ENCODE measurements at places on chromosomes 6 and 20.

- no peak for DNase-seq
These were observed 1092.0 kb upstream of the MAP3K7 start for GRCh38 chr6:91678679-91679446.

DNA sequence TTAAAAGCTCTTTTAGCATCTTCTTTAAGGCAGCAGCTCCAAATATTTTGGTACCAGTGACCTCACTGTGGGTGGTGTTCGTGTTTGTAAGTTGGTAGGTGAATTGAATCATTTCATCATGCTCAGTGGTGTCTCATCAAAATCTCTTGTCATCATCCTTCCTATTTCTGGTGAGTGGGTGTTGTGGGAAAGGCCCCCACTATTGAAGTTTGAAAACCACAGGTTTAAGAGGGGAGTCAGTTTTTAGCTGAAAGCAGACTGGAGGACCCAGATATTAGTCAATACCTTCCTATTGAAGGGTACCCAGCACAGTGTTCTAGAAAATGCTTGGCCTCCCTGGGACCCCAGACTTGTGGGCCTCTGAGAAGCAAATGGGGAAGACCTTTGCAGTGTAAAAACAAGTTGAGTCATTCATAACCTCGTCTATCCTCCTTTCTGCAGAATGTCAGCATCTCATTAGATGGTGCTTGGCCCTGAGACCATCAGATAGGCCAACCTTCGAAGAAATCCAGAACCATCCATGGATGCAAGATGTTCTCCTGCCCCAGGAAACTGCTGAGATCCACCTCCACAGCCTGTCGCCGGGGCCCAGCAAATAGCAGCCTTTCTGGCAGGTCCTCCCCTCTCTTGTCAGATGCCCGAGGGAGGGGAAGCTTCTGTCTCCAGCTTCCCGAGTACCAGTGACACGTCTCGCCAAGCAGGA is 3.7 kb downstream of the PIM1 start:
- no peak for DNase-seq

- DNase-seq = peak; percentile 44
These were observed 46.3 kb downstream of the MCM8 start for GRCh38 chr20:5996765-5997164.

GRCh38 chr6:169156108-169156792 is 97.4 kb downstream of the THBS2 start:
- DNase-seq = no peak

GRCh38 chr20:23356203-23356602 is 5.6 kb downstream of the NXT1 start:
- no peak for DNase-seq

- no peak for DNase-seq
These were observed 65.4 kb downstream of the CD164 start for GRCh38 chr6:109316909-109317308.

GRCh38 chr6:143158113-143158581 is 97.5 kb downstream of the AIG1 start:
- DNase-seq = no peak

DNA sequence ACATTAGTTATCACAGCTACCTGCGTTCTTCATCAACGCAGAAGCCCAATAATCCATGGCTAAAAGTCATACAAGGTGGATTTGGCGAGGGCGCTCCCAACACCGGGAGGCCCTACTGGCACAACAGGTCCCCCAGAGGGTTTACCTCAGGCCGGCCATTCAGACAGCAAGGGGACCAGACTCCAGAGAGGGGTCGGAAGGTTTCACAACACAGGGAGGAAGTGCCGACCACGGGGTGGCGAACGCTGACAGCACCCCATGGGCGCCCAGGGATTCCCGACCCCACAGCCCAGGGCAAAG is 1515.9 kb upstream of the DEFB115 start:
- DNase-seq = no peak

DNA sequence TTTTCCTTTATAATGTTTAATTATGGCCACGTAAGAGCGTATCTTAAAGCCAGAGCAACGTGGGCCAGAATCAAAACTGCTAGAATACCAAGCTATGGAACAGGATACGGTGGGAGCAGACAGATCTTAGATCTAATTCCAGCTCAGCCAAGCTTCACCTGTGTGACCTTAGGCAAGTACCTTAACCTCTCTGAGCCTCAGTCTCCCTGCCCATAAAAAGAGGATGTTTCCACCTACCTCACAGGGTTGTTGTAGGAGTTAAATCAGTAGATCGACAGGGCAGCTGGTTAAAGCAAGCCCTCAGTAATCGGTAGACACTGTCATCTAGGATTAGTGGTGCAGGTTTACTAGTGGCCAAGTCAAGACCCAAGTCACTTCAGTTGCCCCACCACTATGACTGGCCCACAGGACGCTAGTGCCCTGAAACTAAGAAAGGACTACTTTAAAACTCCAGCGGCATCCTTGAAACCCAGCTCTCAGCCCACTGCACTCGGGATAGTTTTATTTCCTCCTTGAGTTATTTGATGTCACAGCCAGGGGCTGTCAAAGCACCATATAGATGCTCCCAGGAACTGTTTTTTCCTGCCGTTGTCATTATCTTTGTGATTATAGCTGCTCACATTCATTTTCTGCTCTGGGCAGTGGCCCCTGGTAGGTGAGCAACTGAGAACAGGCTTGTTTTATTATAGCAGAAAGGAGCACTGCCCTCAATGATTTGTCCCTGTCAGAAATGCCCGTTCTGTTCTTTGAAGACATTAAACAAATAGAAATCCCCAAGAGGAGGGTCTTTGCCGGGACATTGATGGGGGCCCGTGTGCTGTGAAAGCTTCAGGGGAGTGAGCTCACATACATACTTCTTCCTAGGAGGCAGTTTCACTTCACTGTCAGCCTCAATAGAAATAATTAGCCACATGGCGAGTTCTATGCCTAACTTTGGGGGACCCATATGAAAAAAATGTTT is 63.1 kb downstream of the ISM1 start:
- DNase-seq = no peak

- no peak for DNase-seq
These were observed 178.4 kb upstream of the SYNDIG1 start for GRCh38 chr20:24291014-24291413.

DNA sequence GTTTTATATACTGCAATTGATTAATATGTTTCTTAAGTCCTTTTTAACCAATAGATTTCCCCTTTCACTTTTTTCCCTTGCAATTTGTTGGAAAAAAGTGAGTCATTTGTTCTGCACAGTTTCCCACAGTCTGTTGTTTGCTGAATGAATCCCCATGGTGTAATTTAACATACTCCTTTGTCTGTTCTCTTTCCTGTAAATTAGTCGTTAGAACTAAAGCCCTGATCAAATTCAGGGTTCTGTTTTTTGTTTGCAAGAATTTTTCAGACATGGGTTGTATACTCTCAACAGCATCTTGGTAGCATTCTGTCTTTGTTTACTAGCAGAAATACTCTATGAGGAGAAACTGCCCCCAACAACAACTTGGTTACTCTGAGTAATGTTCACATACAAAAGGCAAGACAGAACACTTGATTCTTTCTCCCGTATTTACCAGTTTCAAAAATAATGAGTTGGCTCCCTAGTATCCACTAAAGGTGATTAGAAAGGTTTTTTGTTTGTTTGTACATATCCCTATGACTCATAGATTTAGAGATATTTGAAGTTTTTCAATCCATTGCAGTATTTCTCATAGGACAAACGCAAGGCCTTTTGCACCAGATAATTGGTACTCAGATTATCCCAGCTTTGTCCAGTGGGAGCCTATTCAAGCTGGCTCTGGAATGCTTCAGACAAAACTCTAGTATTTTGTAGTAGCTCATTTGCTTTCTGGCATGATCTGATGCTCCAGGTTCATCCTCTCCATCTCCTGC is 16.5 kb downstream of the BLOC1S5 start:
- no peak for DNase-seq

- DNase-seq = no peak
These were observed 39.0 kb downstream of the PHF3 start for GRCh38 chr6:63674635-63675034.

- no peak for DNase-seq
These were observed 25.4 kb downstream of the CHRNA4 start for GRCh38 chr20:63335711-63336110.

DNA sequence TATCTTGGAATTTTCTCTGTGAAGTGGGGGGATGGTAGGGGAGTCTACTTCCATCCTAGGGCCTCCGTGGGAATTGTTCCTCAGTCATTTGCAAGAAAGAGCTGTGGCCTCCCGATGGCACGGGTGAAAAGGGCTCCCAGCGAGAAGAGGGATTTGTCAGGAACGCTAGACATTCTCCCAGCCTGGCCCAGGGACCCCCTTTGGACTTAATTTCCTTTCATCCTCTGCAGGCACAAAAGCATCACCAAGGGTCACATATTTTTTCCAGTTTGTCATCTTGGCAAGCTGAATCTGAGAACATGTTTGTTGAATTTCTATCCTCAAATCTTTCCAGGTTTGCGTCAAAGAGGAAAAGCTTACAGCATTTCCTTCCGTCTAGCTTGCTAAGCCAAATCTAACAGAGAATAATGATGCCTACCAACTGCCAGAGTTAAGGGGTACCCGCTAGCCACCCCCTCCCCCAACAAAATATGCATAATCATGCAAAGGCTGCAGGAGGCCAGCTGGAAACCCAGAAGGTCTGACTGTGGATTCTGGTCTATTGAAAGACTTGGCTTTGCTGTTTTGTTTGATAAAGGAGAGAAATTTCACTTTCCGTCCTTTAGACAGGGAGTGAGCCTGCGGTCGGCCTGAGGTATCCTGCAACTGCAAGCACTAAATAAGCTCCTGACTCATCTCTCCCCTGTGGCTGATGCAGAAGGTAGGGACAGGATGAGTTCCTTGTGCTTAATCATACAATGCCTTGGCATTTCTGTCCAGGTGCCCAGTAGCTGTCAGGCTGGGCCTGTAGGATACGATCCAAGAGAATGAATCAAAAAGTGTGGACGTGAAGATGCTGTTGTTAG is 23.1 kb downstream of the PSMG4 start:
- DNase-seq = no peak

- DNase-seq = no peak
These were observed 9.3 kb downstream of the PREX1 start for GRCh38 chr20:48818481-48818987.

GRCh38 chr6:68838571-68838970 is 203.5 kb downstream of the ADGRB3 start:
- DNase-seq = no peak

DNA sequence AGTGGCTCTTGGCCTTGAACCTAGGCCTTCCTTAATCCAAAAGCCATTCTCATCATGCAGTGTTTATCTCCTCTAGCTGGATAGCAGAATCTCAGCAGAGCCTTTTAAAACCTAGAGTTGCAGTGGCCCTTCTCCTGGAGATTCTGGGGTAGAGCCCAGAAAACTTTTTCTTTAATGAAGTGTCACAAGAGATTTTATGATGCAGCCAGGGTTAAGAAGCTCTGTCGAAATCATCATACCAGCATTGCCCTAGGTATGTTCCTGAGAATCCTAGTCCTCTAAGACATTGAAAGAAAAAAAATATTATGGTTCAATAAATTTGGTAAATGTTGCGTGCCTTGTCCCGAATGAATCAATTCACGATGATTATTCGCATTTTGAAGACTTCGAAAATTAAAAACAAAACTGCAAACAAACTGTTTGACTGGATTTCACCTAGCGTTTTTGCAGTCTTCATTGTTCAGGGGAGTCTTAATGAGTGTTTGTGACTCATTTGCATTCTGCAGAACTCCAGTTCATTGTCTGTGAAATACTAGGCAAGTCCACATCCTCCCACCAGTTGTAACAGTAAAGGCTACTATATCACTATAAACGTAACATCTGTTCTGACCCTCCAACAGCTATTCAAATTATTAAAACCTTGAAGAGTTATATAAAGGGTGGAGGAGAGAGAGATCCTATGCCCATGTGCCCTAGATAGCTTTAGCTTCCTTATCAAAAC is 198.6 kb downstream of the UST start:
- DNase-seq = no peak

DNA sequence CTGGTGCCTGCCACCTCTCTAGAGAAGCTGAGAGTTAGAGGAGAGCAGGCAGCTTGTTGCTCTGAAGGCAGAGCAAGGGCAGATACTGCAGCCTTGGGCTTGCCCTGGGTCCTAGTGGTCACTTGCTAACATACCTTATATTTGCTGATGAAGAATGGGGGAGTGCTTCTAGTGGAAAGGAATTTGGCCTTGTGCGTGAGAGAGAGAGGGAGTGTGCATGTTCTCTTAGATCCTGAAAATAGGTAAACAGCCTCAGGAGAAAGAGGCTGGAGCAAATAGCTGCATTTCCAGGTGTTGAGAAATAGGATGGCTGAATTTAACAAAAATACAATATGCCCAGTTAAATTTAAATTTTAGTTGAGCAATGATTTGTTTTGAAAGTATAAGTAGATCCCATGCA is 724.5 kb upstream of the FLRT3 start:
- DNase-seq = no peak

DNA sequence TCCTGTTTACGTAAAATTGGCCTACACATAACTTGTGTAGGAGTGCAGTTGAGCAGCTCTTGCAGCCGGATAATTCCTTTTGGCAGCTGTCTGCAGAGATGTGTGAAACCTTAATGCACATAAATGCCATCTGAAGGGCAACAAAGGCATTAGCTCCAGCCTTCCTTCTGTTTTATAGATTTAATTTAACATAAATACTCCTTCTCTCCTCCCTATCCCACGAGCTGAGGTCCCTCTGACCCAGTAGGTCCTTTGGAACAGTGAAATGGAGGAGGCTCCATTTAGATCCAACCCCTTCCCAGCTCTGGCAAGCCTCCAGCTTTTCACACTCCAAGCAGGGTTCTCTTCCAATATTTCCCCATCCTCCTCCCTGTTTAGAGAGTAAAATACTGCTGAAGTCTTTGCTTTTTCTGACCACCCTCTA is 6.5 kb downstream of the PLEKHG1 start:
- no peak for DNase-seq

DNA sequence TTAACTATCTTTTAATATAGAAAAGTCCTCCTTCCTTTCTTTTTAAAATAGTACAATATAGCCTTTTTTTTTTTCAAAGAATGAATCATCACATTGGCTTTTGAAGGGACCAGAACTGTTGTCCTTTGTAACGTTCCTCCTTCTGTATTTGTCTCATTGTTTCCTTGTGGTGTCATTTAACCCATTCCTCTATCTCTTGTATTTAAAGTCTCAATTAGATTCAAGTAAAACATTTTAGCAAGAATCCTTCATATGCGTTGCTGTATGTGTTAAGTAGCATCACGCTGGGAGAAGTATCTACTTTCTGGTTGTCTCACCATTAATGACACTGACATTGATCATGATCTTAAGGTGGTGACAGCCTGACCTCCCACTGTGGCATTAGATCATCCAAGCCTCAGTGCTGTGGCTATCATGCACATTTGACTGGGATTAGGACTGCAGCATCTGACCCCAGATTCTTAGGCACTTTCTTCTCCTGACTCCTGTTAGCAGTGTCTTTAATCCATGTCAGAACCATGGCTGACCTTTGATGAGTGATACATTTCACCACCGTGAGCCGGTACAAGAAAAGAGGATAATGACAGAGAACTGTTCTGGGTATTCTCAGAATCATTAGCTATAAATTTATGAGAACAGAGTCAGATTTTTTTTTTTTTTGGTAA is 67.5 kb upstream of the TFB1M start:
- no peak for DNase-seq

- no peak for DNase-seq
These were observed 384.5 kb upstream of the HSF2 start for GRCh38 chr6:122014961-122015360.

GRCh38 chr6:139801571-139802321 is 427.3 kb upstream of the CITED2 start:
- DNase-seq = peak; percentile 29
